Activated CD8-positive, alpha-beta memory T cell treated with anti-CD3 and anti-CD28 coated beads for 1 hour (primary cell): ENCODE measurements at places on chromosomes 1 and 21.

DNA sequence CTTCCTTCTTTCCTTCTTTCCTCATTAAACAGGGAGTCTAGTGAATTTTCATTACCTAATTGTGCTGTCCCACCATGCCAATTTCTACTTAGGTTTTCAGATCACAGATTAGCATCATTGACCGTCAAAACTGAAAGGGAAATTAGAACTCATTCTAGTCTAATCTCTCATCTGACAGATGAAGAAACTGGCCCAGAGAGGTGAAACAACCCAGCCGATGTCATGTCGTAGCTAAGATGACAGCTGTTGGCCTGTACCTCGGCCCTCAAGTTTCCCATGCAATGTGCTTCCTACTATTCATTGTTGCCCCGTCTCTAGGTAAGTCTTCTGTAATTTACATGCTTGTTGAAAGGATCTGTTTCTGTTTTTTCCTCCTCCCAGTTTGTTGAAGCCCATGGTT is 128.2 kb upstream of the KIAA0040 start:
- DNase-seq, result no peak

DNA sequence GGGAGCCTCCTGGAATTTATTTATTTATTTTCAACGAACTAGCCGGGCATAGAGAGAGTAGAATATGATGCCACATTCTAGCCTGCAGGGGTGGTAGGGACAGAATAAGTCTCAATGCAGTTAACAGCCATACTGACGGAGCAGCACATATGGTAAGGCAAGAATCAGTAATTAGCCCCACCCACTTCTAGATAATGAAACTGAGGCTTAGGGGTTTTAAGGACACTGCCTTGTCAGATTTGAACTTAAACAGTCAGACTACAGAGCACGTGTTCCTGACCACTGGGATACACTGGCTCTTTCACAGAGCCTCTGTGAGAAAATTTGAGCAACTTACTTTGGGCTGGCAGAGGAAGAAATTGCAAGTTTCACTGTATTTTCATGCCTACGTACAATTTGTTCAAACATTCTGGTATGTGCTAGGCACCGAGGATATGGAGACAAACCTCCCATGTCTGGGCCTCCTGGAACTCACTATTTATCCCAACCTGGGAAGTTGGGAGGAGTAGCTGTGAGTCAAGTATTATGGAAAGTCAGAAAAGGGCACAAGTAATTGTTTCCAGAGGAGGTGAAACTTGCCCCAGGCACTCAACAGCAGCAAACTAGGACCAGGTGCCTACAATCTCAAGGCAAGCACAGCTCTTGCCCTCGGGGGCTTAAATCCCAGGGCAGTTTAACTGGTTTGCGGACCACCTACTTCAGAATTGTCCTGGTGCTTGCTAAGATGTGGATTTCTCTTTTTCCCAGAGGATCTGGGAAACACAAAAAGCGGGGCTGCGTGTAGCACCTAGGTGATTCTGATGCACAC is 1.6 kb upstream of the CLIC4 start:
- DNase-seq, result no peak

DNA sequence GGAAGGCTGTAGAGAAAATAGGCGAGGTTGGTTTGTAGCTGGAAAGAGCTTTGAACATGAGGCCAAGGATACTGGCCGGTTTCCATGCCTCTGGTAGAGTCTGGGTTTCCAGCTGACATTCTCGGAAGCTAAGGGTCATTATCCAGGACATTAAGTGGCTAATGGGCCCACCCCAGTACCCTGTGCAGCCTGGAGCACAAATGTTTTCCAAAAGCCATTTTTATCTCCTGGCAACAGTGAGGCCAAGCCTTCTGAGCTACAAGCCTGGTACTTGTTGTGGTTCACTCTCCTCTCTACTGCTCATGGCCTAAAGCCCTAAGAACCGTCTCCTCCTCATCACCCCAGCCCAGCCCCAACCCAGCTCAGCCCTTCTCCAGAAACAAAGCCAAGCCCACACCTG is 122.9 kb downstream of the DMRTA2 start:
- no peak for DNase-seq

DNA sequence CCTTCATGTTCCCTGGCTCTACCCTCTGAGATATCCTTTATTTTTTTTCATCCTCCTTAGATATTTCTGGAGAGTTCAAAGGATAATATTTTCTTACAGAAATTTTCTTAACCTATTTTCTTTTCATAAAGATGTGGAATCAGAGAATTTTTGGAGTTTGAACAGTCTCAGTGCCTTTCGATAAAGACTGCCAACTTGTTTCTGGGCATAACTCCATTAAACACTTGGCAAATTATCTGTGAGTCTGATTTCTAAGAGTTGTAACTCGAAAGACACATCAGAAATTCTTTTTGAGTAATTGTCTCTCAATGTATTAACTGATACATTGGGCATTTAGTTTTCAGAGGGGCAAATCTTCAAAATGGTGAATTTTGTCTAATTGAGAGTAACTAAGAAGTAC is 1255.6 kb downstream of the NCAM2 start:
- DNase-seq, result no peak

- DNase-seq, result no peak
Observed at GRCh38 chr1:17789926-17790325, 34.8 kb downstream of the ACTL8 start.

DNA sequence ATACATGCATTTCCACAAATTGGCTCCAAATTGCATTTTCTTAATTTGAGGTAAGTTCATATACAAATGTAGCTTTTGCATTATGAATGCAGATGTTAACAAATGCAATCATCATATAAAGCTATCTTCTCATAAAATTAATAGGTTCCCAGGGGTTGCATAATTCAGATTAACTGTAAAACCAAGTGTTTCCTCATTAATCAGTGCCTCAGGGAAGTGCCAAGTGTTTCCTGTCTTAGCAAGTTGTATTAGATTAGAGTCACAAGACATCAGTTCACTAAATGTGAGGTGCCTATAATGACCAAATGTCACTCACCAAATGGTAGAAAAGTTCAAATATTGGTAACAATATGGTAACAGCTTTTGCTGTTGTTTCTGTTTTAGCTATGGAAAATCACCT is 140.8 kb downstream of the PTGER3 start:
- no peak for DNase-seq
